ENCODE measurements at places on chromosomes 4 and X.

DNA sequence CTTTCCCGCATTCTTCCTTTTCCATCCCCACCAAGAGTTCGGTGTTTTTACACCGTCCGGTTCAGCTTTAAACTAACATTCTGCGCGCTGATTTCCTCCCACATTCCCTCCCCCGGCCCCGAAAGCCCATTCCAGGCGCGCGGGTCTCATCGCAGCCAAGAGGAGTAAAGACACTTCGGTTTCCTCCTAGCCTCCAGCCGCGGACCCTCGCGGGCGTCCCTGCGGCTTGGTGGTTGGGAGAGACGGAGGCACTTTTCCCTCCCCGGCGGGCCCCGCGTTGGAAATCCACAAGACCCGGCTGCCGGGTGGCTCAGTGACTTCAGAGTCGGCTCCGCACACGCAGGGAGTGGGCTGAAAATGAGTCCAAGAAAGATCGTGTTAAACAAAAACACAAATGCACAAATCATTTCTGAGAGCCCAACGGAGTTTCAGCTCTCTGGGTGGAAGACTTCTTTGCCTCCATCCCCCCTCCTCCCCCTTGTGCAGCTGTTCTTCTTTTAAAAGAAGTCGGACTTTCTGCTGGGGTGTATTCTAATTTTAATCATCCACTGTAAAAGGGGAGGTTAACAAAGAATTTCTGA lies 2.0 kb upstream of the ARX start:
- H3K27ac ChIP-seq = no peak overlapping the region
- peak overlapping the region; percentile 76 for H3K4me3 ChIP-seq
- no peak for DNase-seq
- H3K36me3 ChIP-seq = no peaks in the 10 kb centered on the region
- H3K4me1 ChIP-seq = peaks cover 39% of the 10 kb centered on the region

DNA sequence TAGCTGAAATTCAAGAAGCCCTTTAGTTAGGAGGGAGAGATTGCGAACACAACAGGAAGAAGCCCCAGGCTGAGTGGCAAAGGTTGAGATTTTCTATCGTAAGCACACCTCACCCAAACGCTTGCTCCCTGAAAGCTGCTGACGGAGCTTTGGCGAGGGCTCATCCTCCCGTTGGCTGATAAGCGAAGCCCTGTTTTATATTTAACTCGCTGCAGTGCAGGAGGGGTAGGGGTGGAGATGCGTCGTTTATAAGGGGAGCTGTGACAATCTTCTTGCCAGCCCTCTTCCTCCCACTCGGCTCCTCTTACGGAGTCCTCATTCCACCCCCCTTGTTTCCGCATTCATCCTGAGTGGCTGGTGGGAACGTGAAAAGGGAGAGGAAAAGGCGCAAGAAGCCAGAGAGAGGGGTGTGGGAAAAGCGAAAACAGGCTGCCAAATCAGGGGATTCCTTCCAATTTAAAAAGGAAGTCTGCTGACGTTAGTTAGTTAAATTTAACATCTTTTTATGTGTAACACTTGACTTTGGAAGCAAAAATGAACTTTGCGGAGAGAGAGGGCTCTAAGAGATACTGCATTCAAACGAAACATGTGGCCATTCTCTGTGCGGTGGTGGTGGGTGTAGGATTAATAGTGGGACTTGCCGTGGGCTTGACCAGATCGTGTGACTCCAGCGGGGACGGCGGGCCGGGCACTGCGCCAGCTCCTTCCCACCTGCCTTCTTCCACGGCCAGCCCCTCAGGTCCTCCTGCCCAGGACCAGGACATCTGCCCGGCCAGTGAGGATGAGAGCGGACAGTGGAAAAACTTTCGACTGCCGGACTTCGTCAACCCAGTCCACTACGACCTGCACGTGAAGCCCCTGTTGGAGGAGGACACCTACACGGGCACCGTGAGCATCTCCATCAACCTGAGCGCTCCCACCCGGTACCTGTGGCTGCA lies at the start of gene ENPEP:
TSS of gene ENPEP (plus strand) at position 275 of the 938 bp plus-strand sequence. CDS start at position 535, 260 bp downstream.
- peaks cover 11% of the 10 kb centered on the region for H3K27me3 ChIP-seq
- peaks cover 45% of the 10 kb centered on the region for H3K4me1 ChIP-seq
- 0 out of 2 replicates have a peak within 1 kb of the TSS, but pooled peaks have one; percentile 28 for H3K27ac ChIP-seq
- peak within 1 kb of the TSS; percentile 29 for H3K4me3 ChIP-seq
- peak; percentile 28 for DNase-seq
- no peaks in the 10 kb centered on the region for H3K36me3 ChIP-seq

DNA sequence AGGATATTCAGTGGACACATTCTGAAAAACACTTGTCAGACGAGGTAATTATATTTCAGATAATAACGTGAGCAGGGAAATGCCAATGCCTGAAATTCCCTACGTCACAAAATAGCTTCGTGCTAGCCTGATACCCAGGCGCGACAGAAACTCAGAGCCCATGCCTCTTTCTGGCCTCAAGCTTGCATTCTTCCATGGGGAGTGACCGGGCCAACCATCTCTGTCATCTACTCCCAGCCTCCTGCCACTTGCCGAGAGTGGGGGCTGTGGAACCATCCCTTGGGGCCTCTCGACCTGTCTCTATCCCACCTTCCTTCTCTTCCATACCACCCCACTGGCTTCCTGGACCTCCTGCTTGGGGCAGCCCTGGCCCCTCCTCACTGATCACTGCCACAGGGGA lies 34.5 kb upstream of the CDKN2AIP start:
- no peaks in the 10 kb centered on the region for H3K27me3 ChIP-seq
- H3K4me3 ChIP-seq = no peak overlapping the region
- H3K4me1 ChIP-seq = peaks cover 14% of the 10 kb centered on the region
- H3K36me3 ChIP-seq = no peaks in the 10 kb centered on the region
- DNase-seq = no peak

GRCh38 chr4:36024901-36025660 lies 219.2 kb downstream of the ARAP2 start:
- DNase-seq = no peak
- no peak overlapping the region for H3K27ac ChIP-seq
- H3K4me1 ChIP-seq = peaks cover 32% of the 10 kb centered on the region
- H3K27me3 ChIP-seq = 0 out of 2 replicates have a peak, but pooled peaks cover 3% of the 10 kb centered on the region
- H3K4me3 ChIP-seq = no peak overlapping the region

DNA sequence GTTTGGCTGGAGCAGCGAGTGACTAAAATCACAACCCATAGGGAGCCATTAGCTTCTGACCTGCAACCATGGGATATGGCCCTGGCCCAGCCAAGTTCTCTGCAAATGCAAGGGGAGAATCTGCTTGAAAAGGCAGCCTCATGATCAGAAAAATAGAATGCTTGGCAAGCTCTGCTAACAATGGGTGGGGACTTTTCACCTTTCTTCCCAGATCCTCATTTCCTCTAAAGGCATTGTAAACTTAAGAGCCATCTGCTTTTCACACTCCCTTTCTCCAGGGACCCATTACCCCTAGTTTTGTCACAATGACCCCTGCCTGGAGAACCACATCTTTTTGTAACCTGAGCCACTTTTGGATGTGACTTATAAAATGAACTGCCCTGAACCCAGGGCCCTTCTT lies 104.3 kb downstream of the PARM1 start:
- no peak overlapping the region for H3K27ac ChIP-seq
- no peak overlapping the region for H3K4me3 ChIP-seq
- H3K27me3 ChIP-seq = no peaks in the 10 kb centered on the region
- peaks cover 6% of the 10 kb centered on the region for H3K4me1 ChIP-seq
- DNase-seq = no peak

GRCh38 chr4:109989618-109990017 lies 76.9 kb downstream of the EGF start:
- no peaks in the 10 kb centered on the region for H3K4me1 ChIP-seq
- H3K27me3 ChIP-seq = no peaks in the 10 kb centered on the region
- no peaks in the 10 kb centered on the region for H3K36me3 ChIP-seq
- no peak overlapping the region for H3K4me3 ChIP-seq

DNA sequence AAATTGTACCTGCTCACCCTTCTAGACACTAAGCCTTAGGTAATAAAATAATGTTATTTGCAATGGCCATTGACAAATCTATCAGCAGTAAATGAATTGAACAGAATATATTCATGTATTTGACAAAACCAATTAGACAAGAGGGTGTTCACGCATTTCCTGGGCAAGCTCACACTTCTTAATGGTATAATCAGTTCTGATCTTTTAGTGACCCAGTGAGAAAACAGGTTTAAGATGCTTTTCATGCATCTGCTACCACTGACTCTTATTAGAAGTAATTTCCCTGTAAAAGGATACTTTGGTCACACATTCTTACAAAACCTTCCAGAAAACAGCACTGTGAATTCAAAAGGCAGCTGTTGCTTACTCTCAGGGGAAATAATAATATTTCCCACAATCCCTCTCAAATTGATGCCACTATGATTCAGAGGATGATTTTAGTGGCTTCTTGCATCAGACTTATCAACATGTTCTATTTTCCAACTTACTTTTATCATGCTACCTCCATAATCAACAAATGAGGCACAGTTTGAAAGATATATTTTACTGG lies 313.9 kb upstream of the NWD2 start:
- no peak overlapping the region for H3K4me3 ChIP-seq
- H3K27me3 ChIP-seq = no peaks in the 10 kb centered on the region
- no peak for DNase-seq

GRCh38 chr4:18923496-18924161 lies 902.1 kb upstream of the LCORL start:
- no peaks in the 10 kb centered on the region for H3K4me1 ChIP-seq
- no peaks in the 10 kb centered on the region for H3K27me3 ChIP-seq
- no peak overlapping the region for H3K4me3 ChIP-seq

GRCh38 chr4:140811429-140811828 lies 55.2 kb upstream of the TBC1D9 start:
- DNase-seq = no peak
- H3K4me1 ChIP-seq = peaks cover 11% of the 10 kb centered on the region
- no peak overlapping the region for H3K27ac ChIP-seq
- no peak overlapping the region for H3K4me3 ChIP-seq
- no peaks in the 10 kb centered on the region for H3K27me3 ChIP-seq
- no peaks in the 10 kb centered on the region for H3K36me3 ChIP-seq

DNA sequence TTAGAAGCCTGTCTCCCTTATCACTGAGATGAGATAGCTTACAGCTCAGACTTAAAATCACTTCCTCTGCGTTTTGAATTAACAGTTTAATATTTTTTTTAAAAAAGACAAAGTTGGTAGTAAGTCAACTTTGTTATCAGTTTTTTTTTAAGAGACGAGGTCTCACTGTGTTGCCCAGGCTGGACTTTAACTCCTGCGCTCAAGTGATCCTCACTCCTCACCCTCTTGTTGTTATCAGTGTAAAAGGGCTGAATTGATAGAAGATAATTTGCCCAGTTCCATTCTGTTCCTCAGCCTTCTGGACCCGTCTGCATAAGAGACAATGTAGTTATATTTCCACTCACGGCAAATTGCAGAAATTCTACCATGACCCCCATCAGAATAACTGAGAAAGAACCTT lies 245.4 kb downstream of the DCTD start:
- no peaks in the 10 kb centered on the region for H3K27me3 ChIP-seq
- H3K4me3 ChIP-seq = no peak overlapping the region
- no peaks in the 10 kb centered on the region for H3K4me1 ChIP-seq
- peaks cover 10% of the 10 kb centered on the region for H3K36me3 ChIP-seq

GRCh38 chr4:3708103-3708510 lies 58.1 kb upstream of the ADRA2C start:
- H3K4me3 ChIP-seq = no peak overlapping the region
- no peak overlapping the region for H3K27ac ChIP-seq
- H3K36me3 ChIP-seq = no peaks in the 10 kb centered on the region
- peaks cover 13% of the 10 kb centered on the region for H3K4me1 ChIP-seq

DNA sequence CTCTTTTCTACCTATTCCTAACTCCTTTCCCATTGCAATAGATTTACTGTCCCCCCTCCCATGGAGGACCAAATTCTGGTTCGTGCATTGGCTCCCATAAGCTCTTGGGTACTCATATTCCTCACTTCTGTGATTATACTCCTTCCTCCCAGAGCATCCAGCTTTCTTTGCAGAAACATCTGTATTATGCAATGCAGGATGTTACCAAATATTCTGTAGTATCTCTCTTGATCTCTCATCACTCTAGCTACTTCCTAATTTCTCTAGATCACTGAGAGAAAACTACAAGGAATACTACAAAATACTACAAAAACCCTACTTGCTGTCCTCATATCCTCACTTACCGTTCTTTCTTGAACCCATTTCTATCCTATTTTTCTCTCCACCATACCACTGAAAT lies 395.9 kb upstream of the HS3ST1 start:
- peaks cover 23% of the 10 kb centered on the region for H3K36me3 ChIP-seq
- no peak for DNase-seq
- no peak overlapping the region for H3K27ac ChIP-seq
- no peak overlapping the region for H3K4me3 ChIP-seq
- no peaks in the 10 kb centered on the region for H3K27me3 ChIP-seq
- H3K4me1 ChIP-seq = peaks cover 30% of the 10 kb centered on the region

DNA sequence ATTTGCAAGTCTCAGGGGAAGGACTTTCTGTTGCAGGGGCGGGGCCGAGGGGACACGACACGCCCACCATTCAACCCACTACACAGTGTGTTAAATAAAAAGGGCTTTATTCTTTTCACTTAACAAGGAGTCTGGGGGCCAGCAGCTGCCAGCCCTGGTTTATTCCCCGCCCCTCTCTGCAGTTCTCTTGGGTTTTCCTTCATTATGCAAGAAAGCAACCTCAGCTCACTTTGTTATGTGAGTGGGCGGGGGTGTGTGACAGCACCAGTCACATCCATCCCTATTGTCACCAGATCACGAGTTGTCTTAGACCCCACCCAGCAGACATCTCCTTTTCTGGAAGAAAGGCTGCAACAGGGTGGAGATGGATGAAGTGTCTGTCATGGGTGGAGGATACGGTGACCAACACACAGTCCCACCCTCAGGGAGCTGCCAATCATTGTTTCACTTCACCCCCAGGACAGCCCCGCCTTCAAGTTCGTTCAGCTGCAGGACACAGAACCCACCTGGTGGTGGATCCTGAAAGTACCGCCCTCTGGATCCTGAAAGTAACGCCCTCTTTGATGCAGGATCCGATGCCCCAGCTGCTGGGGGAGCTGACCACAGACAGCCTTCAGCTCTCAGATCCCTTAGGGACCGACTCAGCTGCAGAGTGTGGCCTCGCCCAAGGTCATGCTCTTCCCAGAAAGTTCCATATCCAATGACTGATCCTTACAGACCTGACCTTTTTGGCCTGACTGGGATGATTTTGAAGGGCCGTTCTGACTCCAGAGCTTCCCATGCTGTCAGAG lies 79.6 kb downstream of the SMIM20 start:
- H3K4me1 ChIP-seq = peaks cover 23% of the 10 kb centered on the region
- peaks cover 4% of the 10 kb centered on the region for H3K27me3 ChIP-seq
- peak; percentile 96 for DNase-seq
- H3K4me3 ChIP-seq = peak overlapping the region; percentile 50
- H3K27ac ChIP-seq = peak overlapping the region; percentile 100
- peaks cover 6% of the 10 kb centered on the region for H3K36me3 ChIP-seq

DNA sequence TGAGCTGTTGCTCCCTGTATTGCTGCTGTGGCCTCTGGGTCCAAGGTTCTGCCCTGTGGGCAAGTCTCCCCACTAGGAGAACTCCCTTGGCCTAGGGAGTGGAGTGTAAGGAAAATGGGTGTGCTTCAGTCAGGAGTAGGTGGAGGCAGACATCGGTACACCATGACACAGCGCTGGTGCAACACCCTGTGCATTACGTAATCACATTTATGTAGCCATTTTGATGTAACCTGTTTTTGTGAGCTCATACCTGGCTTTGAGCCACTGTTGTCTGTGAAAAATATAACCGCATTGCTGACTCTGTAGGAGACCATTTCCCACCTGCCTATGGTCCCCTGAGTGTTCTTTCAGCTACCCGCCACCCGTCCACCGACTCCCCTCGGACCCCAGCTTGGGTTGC lies 700.5 kb upstream of the AGA start:
- no peak overlapping the region for H3K27ac ChIP-seq
- 0 out of 2 replicates have a peak, but pooled peaks cover 1% of the 10 kb centered on the region for H3K36me3 ChIP-seq
- peaks cover 6% of the 10 kb centered on the region for H3K4me1 ChIP-seq
- no peak overlapping the region for H3K4me3 ChIP-seq

Data from WTC11 (cell line).